NCI-H187 treated with DMSO at 0.1 percent for 48 hours (cell line): ENCODE measurements at places on chromosomes 2 and 18.

- no peak for DNase-seq
Measured at GRCh38 chr2:60505240-60505879, 48.1 kb downstream of the BCL11A start.

DNA sequence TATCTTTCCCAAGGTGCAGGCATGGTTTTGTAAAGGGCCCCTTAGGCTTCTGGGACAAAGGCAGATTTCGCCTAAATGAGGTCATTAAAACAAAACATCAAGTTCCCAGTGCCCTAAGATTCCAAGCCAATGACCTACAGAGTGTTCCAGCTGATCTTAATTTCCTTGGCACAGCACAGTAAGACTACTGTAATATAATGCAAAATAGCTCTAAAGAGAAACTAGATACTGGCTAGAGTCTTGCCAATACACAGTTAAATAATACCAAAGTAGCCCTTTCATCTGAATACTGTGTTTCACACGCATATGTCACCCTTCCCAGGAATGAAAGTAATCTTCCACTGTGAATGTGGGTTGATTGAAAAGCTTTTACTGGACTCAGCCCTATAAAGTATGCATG lies 14.7 kb downstream of the GRB14 start:
- DNase-seq, result no peak

DNA sequence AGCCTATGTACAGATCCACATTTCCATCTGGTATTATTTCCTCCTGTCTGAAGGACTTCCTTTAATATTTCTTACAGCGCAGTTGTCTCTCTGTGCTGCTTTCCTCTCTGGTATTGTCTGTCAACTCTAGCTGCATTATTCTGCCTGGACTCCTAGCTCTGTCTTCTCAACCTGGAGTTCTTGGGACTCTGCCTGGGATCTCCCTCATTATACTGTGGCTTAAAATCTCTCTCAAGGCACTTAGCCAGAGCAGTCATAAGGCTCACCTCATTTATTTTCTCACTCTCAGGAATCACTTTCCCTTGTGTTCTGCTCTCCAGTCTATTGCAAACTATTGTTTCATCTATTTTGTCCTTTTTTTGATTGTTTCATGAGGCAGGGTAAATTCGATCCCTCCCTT lies 850.4 kb downstream of the ERBB4 start:
- DNase-seq, result no peak

DNA sequence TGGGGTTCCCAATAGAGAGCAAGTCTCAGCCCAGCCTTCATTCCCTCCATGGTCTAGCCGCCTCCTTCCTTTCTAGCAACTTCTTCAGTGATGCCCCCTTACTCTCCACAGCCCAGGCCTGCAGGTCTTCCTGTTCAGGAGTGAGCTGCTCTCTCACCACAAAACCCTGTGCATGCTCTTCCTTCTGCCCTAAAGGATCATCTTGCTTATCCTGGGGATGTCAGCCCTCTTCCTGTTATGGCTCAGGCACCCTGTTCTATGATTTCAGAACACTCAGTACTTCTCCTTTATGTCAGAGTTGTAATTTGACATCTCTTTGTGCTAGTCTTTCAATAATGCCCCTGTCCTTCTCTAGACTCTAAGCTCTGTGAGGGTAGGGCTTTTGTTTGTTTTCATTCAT lies 19.4 kb downstream of the TMEM178A start:
- no peak for DNase-seq

DNA sequence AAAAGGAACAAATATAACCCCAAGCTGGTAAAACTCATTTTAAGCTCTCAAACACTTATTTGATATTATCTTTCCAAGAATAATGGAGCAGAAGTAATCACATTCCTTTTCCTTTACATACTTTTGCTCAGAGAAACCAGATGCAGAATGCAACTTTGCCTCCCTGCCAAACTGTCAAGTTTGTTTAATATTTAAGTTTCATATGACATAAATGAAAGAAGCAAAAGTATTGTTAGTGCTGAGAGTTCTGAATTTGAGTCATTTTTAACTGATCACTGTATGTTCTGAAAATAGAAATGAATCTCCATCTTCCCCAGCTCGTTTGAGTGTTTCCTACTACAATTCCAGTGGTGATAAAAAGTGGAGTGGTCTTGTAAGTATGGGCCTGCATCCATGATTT lies 423.4 kb downstream of the PID1 start:
- no peak for DNase-seq

GRCh38 chr2:174635776-174636404 lies 38.3 kb upstream of the WIPF1 start:
- no peak for DNase-seq

DNA sequence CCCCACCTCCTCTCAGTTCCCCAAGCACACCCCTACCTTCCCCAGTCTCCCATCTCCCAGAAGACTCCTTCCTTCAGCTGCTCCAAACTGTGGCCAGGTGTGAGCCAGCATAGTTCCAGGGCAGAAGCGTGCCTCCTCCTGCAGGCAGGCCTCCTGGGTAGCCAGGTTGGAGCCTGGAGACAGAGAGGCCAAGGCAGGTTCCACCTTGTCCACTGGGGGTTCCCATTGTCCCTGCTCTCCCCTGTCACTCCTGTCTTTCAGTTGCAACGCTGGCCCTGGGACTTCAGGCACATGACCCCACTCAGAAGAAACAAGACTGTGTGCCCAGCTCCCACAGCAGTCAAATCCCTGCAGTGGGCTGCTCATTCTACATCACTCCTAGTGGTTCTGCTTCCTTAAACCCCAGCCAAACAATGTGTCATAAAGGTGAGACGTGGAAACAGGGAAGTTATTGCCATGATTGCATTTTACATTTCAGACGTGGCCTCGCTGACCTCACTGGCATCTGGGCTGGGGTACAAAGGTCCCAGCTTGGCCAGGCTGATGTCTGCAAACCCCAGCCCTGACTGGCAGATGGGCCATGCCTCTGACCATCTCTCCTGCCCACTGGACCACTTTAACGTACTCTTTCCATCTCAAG lies 96.5 kb upstream of the BOD1L2 start:
- no peak for DNase-seq
